ENCODE measurements at places on chromosomes 12 and 14. TPM values are rescaled to one million over a fixed set of nuclear protein-coding genes. Genes with fewer than 3 reads are reported as not detected.

GRCh38 chr14:21073921-21074320 is 3.8 kb downstream of the ARHGEF40 start:
- peaks cover 39% of the 10 kb centered on the region for H3K27me3 ChIP-seq
- H3K27ac ChIP-seq: no peak overlapping the region
- DNase-seq: no peak
- H3K4me1 ChIP-seq: peaks cover 23% of the 10 kb centered on the region

POTEM gene
- total RNA-seq: not detected

RAPGEF3 gene
- 1.6 TPM for total RNA-seq

BCL2L14 gene
- 19.4 TPM for total RNA-seq

DNA sequence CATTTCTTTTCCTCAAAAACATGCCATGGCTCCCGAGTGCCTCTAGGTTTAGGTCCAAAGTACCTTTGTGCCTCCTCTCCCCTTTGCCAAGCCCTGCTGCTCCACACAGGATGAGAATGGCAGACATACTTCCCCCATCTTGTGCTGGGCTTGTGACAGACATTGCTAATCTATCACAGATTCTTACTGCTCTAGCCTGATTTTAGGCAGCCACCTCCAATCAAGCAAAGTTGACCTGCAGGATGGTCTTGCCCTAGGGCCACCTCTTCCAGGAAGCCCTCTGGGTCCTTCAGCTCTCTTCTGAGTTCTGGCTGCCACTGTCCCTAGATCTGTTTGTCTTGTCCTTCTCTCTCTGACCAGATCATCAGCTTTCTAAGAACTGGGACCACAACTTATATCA is 20.5 kb downstream of the FOXN4 start:
- H3K4me3 ChIP-seq: no peak overlapping the region
- H3K4me1 ChIP-seq: no peaks in the 10 kb centered on the region
- H3K36me3 ChIP-seq: no peaks in the 10 kb centered on the region
- peaks cover 10% of the 10 kb centered on the region for H3K27me3 ChIP-seq

HNF1A gene
- not detected for total RNA-seq

- H3K27ac ChIP-seq: no peak overlapping the region
- H3K36me3 ChIP-seq: no peaks in the 10 kb centered on the region
- no peak overlapping the region for H3K4me3 ChIP-seq
- H3K27me3 ChIP-seq: peaks cover 2% of the 10 kb centered on the region
- DNase-seq: peak; percentile 71
These were observed 115.9 kb upstream of the TMPO start for GRCh38 chr12:98399532-98399931.
